Retinal pigment epithelial cell (primary cell): ENCODE measurements at places on chromosomes 16 and 17.

DNA sequence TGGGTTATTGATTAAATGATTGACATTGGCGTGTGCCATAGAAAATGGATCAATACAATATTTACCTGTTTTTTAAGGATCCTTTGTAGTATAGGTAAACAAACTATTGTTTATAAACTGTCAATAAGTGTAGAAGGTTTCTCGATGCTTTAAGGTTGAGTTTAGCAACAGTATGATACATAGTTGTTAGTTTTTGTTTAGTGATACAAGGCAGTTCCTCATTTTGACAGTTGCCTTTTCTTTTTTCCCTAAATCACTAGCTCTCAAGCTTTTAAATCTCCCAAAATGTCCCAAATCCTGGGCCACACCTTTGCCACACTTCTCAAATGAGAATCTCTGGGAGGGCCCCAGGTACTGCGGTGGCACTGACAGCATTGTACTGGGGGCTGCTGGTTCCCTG, 57.3 kb downstream of the EPN2 start:
- DNase-seq = no peak

DNA sequence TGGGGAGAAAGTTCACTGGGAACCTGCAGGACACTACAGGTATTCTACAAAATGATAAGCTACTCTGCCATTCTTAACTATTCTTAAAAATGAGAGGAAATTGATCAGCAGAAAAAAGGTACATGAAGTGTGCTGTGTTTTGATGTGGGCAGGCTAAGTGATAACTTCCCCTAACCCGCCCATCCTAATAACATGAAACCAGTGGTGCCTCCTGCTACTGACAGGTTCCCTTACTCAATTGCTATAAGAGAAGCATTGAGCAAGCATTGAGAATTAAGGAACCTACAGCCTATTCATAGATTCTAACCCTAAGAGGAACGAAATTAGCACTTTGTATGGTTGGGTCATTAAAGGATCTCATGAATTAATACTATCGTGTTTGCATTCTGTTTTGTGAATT, 18.9 kb downstream of the XYLT1 start:
- no peak for DNase-seq

GRCh38 chr17:44262654-44263225, 5.2 kb downstream of the SLC4A1 start:
- DNase-seq = no peak

DNA sequence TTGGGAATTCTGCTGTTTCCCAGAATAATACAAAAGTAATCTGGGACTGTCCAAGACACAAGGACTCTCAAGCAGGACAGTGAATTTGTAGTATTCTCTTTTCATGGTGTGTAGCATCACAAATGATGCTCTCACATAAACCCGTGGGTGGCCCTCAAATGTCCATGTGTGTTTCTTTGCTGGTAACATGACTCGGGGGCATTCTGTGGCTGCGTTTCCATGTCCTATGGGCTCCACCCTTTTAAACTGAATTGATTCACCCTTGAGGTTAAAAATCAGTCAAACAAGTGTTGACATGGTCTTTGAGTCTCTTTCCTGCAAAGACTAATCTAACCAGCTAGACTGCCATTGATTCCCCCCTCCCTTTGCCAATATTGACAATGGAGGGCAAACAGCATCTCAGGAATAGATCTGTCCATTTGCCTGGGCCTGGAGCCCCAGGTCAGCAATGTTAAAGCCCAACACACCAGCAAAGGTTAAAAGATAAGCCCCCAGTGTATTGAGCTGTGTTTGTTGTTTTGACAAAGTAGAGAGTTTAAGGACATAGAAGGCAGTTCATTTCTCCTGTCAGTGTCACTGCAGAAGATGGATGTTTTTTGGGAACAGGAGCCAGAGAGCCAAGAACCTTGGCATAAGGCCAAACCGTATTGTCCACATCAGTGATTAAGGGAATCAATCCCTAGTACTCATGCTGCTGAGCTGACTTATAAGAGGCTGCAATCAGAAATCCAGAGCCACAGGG, 117.1 kb upstream of the COX10 start:
- no peak for DNase-seq

GRCh38 chr17:81240761-81241160, 1.6 kb downstream of the NDUFAF8 start:
- DNase-seq = no peak

DNA sequence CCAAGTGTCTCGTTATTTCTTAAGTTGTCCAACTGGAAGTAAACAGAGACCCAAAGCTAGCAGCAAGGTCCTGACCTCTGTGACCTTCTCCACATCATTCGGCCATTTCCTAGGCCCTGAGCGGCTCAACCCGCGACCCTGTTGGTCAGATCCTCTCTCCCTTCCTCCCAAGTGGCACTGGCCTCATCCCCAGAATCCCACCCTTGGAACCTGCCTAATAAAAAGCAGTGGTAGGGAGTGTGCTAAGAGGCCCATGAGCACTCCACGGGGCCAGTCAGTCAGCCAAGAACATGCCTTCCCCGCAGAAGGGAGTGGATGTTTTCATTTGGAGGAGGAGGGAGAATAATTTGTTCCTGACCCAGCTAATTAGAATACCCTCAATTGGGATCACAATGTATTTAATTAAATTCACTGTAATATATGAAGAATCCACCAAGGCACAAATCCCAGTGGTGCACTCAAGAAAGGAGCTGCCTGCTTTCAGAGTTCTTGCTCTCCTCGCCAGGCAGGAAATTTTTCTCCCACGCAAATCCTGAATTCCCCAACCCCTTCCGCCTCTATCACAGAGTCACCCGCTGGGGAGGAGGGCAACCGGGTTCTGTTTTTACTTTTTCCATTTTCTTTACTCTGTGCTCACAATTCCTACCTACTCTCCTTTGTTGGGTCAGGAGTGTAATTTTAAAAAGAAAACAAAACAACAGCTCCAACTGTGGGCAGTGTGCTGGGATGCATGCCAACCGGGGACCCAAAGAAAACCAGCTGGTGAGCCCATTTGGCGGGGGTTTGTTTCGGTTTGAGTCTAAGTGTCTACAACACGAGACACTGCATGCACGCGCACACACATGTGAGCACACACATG, 153.4 kb downstream of the ZFHX3 start:
- DNase-seq = no peak

DNA sequence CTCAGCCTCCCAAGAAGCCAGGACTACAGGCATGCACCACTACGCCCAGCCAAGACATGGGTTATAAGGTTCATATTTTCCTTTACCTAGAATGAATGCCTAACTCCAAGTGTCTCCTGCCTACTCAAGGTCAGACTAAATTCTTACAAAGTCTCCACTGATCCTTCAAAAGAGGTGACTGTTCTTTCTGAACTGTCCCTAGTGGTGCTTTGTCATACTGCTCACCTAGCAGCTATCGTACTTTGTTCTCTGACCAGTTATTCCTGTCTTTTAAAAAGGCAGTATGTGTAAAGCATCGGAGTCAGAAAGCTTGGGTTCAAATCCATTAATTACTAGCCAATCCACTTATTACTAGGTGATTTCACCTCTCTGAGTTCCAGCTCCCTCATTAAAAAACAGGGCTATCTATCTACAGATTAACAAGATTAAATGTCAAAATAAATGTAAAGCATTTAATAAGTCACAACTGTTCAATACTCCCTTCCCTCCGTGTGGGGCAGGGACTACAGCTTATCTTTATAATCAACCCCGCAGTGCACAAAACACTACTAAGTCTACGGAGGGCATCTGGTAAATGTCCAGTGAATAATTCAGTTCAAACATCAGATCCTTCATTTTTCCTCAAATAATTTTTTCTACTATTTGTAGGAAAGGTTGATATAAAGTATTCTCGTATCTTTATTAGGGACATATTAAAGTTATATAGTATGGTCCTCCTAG, 20.0 kb upstream of the ITGA2B start:
- DNase-seq = no peak

DNA sequence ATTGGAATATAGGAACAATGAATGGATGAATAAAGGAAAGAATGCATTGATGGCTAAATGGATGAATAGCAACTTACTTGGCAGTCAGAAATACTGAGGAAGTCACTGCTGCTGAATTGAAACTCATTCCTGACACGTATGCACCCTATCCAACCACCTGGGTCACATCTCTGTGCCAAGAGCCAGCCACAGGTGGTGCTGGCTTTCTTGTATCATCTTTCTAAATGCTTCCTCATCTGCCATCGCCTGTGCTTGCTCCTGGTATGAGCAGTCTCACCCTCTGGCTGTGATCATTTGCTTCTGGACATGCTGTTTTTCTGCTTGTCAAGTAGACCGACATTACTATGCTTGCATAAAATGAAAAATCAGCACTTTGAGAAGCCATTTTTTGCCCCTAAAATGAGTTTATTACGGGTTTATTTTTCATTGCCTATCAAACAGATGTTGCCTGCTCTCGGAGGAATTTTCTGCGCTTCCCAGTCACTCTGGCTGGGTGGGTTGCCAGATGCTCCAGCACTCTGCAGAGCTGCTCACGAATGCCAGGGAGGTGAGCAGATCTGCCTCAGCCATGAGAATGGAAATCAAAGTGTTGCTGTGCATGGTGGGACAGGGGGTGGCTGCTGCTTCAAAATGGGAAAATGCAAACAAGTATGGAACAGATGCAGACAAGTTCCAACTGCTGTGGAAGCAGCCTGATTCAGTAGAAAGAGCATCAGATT, 1349.6 kb upstream of the CDH8 start:
- DNase-seq = no peak

GRCh38 chr17:69342896-69343644, 16.1 kb upstream of the ABCA5 start:
- DNase-seq = no peak

DNA sequence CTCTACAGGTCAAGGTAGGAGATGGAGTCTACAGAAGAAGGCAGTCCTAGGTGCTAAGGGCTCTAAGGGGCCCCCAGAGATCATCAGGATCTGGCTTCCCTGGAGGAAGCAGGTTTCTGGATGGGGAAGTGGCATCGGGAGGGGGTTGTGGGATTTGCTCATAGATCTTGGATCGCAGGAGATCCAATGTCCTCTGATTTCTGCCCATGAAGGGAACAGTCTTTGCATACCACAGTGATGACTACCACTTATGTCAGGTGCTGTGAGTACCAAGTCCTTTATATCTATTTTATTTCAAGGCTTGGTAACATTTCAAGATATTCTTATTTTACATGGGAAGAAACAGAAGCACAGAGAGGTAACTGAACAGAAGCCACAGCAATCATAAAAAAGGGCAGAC, 164.0 kb downstream of the RGS9 start:
- no peak for DNase-seq

DNA sequence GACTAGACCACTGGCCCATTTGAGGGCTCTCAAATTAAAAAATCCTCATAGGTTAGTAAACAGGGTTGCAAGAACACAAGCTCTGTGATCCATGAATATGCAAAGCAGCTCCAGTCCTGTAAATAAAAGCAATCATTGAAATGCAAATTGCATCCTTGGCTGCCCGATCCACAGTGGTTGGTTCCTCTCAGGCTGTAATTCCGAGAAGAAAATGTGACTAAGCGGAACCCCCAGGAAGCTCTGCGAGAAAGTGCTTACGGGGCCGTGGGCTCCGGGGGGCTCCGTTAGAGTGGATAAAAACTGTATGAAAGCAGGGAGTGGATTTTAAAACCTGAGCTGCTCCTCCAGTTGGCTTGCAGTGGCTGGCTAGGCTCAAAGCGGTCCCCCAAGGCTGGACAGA, 2.5 kb downstream of the GPRC5B start:
- no peak for DNase-seq

GRCh38 chr17:45739786-45740185, 44.3 kb upstream of the CRHR1 start:
- no peak for DNase-seq

DNA sequence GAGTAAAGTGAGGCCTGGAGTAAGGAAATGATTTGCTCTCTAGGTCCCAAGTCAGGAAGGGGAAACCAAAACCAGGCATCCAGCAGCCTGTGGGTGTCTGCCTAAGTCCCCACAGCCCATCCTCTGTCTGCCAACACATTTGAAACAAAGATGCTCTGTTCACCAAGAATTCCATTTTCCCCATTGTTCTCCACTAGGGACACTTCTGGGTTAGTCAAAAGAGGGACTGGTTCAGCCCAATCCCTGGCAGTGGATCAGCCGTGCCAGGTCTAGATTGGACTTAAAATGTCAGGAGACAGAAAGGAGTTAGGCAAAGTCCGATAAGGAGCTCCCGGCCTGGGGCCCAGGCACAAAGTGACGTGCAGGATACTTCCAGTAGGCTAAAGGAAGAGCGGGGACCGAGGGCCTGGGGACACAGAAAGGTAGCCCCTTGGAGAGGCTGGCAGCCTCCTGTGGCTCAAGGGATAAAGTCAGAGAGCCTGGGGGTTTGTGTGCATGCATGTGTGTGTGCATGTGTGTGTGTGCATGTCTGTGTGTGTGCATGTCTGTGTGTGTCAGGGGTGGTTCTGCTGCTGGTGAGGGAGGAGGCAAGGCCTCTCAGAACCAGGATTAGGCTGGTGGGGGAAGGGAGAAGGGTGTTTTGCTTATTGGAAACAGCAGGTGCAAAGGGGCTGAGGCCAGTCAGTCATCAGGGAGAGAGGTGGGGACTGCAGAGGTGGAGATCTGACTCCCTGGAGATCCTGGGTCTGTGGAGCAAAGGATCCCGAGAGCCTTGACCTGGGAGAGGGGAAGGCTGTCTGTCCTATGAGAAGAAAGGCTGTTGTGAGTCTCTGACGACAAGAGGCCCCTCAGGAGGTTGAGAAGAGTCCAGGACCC, 41.7 kb upstream of the IL34 start:
- DNase-seq = no peak

- no peak for DNase-seq
Observed at GRCh38 chr17:32443827-32444300, 446 bp upstream of the PSMD11 start.

GRCh38 chr17:79028496-79029326, 4.7 kb downstream of the C1QTNF1 start:
- no peak for DNase-seq

DNA sequence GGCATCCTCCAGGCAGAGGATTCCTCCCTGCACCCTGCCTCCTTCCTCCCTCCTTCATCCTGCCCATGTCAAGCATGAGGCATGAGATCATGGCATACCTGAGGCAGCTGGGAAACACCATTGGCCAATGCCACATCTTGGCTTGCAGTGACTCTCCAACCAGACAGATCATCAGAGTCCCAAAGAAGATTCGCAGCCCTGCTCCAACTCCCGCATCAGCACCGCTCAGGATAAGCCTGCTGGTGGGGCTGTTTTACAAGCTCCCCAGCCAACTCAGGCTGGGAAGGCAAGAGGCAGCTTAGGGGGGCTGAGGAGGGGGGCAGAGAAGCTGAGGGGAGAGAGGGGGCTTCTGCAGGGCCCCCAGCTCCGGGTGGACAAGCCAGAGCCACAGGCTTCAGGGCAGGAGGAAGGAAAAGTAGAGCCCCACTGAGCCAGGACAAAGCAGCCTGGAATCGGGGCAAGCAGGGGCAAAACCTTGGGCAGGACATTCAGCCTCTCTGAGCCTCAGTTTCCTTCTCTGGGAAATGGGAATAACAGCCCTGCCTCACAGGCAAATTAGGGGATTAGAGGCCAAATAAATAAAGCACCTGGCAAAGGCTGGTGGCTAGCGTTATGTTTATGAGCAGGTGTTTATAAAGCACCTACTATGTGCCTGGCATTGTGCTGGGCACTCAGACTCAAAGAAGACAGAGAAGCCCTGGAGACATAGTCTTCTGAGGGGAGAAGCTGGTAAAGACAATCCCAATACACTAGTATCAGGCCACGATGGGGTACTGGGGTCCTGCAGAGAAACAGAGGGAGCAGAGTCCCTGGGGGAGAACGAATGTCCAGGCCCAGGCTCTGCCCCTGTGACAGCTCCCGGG, 88.1 kb downstream of the GOSR1 start:
- DNase-seq = no peak
